NCI-H345 (cell line): ENCODE measurements at places on chromosomes 1 and 21.
A peak's percentile ranks its signal among the peaks of the same experiment; 100 is the strongest.

GRCh38 chr1:18001725-18002124 is 105.9 kb upstream of the IGSF21 start:
- DNase-seq, result no peak

DNA sequence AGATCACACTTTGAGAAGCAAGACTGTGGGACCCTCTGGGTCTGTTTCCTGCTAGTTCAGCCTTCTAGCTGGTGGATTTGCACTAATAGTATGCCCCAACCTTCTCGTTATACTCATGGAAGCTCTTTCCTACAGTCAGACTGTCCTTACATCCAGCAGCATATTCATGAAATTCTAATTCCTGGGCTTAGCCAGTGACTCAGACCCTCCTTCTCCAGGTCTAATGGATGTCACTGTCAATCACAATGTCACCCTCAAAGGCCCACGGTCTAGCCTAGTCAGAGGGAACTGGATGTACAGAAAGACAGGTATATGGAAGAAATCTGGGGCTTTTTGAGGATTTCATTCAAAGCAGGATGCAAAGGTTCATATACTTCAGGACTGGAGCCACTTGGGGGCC is 72.4 kb downstream of the KCNJ15 start:
- DNase-seq, result no peak

GRCh38 chr1:33443705-33444180 is 12.8 kb upstream of the PHC2 start:
- DNase-seq, result no peak

DNA sequence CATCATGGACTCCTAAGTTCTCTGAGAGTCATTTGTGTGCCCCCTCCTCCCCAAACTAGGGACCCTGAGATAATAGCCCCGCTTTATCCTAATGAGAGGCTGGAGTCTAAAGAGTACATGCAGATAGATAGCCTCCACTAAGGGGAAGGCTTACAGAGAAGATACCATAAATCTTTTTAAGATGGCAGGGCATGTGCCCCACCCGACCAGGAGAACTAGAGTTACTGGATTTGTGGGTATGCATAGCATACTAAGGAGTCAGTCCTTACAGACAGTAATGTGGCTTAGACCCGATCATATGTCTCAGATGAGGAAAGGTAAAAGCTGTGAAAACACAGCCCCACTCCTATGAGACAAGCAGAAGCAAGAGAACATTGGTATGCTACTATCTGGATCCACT is 25.7 kb upstream of the PKN2 start:
- DNase-seq, result no peak

DNA sequence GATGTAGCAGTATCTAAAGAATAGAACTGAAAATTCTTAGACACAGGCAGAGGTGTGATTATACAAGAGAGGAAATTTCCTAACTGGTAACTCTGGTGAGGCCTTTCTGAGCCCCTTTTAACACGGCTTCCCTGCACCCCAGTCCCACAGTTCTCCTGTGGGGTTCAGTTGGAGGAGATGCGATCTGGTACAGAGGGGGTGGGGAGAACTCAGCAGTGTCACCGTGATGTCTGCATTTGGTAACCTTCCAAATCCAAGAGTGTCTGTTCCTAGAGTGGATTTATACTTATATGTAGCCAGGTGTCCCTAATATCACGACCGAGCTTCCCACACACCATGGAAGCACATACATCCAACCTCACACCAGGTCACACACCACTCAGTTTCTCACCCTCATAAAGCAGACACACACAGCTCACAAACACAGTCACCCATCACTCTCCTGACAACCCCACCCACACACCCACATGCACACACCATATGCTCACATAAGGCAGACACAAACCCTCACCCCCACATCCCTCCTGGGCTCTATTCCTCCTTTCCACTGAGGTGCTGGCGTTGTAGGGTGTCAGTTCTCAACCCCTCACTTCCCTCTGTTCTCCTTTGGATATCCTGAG is 48.5 kb downstream of the RHBG start:
- DNase-seq, result no peak

DNA sequence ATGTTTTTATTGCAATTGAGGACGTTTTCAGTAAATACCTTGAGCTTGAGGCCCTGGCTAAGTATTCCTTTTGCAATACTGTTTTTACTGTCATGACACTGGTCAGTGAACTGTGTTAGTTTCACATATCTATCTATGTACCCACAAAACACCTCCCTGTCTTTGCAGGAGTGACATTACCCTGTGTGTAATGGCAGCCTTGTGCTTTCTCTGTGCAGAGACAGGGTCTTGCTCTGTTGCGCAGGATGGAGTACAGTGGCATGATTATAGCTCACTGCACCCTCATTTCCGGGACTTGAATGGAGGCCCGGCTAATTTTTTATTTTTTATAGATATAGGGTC is 8.9 kb downstream of the YBX1 start:
- DNase-seq, result no peak

- no peak for DNase-seq
Measured at GRCh38 chr21:42525676-42526378, 12.2 kb downstream of the SLC37A1 start.

GRCh38 chr21:15431053-15431452 is 298.7 kb upstream of the USP25 start:
- no peak for DNase-seq

- DNase-seq, result no peak
Measured at GRCh38 chr1:177798614-177799013, 171.2 kb downstream of the SEC16B start.

DNA sequence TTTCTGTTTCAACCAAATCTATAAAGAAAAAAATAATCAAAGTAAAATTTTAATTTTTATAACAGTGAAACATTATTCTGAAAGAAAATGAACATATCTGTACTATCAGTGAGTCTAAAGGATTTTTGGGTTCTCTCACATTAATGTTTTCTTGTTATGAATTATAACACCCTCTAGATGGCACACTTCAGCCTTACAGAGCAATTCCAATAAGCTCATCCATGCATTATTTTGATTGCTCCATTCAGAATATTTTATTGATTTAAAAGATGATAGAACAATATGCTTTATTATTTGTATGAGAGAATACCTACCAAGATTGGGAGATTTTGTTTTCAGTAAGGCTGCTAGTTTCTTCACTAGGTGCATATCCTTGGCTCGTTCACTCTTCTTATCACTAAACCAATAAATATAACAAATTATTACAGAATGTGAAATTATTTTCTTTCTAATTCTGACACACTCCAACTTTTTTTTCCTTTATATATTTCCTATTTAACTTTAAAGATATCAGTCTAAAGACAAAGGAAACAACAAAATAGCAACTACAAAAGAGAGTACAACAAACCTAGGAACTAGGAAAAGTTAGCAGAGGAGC is 82.4 kb downstream of the RAB3GAP2 start:
- DNase-seq, result peak; percentile 21

GRCh38 chr1:174398246-174398645 is 49.5 kb upstream of the GPR52 start:
- no peak for DNase-seq

DNA sequence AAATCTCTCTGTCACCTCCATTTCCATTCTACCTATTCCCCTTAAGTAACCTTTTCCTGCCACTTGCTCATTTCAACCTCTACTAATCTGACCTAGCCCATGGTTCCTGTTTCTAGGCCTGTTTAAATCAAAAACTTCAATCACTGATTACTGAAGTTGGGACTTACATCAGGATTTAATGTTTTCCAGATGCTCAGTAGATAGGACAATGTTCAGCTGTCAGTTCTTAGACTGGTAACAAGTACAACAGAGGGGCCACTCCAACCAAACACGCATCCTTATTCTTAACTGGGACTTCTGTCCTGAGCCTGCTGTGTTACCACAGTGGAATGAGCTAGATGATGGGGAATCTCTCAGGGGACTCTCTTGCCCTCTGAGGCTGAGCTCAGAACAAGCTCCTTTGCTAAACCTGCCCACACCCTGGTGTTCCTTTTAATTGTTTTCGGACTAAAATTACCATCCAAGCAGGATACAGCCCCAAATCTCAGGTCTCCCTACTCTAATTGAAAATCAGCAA is 974.6 kb downstream of the TTLL7 start:
- DNase-seq, result no peak

GRCh38 chr1:7386226-7387052 is 384.7 kb upstream of the VAMP3 start:
- DNase-seq, result no peak

GRCh38 chr1:228902781-228903433 is 167.6 kb downstream of the RHOU start:
- DNase-seq, result peak; percentile 96

DNA sequence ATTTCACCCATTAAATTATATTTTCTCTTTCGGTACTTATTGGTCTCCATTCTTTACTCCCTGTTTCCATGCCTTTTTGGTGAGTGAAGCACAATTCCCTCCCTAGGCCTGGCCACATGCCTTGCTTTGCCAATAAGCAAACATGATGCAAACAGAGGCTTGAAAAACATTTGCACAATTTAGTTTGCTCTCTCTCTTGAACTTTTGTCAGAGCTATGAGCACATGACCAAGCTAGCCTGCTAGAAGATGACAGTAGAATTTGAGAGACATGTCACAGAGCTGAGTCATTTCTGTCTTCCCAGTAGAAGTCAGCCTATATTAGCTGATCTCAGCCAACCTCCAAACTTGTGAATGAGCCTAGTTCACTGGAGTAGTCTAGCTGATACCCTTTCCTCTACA is 24.6 kb downstream of the ANGPTL3 start:
- peak; percentile 26 for DNase-seq
